ENCODE measurements at places on chromosomes 11 and 22.

GRCh38 chr11:108154591-108154990 lies 33.2 kb downstream of the ACAT1 start:
- no peak for DNase-seq

- no peak for DNase-seq
Observed at GRCh38 chr11:44463751-44464150, 101.7 kb upstream of the CD82 start.

DNA sequence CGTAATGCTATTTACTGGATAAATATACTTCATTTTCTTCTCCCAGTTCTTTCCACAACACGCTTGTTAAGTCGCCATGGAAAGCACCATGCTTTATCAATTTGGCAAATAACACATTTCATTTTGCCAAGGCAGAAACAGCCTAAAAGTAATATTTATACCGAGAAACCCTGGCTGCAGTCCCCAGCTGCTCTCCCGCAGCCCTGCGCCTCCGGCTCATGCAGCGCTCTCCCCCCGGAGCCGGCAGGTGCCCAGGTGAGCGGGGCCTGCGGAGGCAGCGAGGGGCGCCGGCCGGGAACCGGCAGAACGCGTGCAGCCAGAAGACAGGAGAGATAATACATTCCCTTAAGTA lies 681 bp upstream of the ARHGEF12 start:
- DNase-seq: no peak

- DNase-seq: no peak
Observed at GRCh38 chr11:111479666-111480065, 32.5 kb downstream of the BTG4 start.

GRCh38 chr11:96199563-96200025 lies 143.4 kb downstream of the MAML2 start:
- DNase-seq: no peak

DNA sequence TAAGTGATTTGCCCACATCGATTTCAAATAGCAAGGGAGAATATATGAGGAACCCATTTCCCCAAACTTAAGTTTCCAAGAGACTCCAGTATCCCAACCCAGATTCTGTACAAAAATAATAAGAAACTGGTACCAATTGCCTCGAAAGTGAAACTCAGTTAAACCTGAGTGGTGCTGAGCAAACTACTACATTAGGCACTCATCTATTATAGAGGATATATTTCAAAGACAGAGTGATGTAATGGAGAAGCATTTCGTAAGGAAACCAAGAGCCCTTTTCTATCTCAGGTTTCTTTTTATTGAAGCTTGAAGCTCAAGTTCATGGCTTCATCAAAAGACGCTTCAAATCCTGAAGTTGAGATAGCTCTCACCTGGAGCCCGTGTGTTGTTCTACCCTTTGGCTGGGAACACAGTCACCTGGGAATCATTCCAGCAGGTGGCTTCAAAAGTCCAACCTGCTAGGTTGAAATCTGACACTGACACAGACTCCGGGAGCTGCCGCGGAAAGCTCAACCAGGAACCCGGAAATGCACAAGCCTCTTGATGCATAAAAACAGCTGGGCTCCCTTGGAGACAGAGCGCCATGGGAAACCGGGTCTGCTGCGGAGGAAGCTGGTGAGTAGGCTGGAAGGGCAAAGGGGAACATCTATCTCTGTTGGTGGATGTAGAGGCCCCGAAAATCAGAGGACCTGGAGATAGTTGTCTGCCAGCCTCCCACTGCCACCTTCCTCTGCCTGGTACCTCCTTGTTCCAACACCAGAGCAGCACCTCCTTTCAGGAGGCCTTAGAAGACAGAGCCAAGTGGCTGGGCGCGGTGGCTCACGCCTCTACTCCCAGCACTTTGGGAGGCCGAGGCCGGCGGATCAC lies at the start of gene C11orf52:
Gene C11orf52, plus strand, starts transcription at position 524 of the 867 bp plus-strand sequence. Its CDS starts 60 bp downstream, at position 584.
- peak; percentile 18 for DNase-seq
